GF-D8 (cell line): ENCODE measurements at places on chromosomes 12 and 14.

DNA sequence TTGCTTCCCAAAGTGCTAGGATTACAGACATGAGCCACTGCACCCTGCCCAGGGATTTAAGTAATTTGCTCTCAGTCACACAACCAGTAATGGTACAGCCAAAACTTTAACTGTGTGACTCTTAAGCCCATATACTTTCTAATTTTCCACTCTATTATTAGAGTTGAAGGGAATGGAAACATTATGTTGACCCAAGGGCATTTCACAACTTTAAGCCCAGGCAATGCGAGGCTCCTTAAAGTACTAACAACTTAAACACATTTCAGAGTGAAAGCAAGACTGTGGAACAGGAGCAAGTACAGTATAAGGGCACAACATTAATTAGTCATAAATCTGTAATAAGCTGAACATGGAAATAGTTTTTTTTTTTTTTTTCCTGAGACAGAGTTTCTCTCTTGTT, 39.8 kb downstream of the BAZ1A start:
- DNase-seq = no peak

GRCh38 chr14:72552236-72552635, 341.7 kb downstream of the DPF3 start:
- DNase-seq = no peak

DNA sequence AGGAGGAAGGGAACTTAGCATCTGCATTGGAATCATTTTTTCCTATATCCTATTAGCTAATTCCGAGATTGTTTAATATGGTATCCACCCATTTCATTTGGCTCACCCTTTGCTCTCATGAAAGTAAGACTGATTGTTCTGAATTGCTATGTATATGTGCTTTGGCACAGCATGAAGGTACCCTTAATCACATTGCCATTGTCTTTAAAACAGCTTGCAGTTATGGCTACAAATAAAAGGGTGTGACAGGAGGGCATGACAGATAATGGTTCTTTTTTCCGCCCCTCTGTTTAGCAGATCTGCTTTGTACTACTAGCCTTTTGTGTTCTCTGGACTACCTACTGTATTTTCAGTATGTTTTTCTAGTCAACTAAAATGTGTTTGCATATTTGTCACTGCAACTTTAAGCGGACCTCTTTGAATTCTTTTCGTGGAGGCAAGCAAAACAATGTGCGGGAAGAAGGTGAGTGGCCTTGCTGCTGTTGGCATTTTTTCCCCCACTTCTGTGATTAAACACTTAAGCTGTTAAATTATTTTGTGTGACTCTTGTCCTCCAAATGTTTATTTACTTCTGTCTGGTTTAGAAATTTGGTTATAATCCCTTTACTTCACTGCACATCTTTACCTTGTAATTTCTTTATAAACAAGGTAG, 35.8 kb downstream of the FBXO34 start:
- no peak for DNase-seq

- DNase-seq = no peak
Observed at GRCh38 chr12:88172844-88173407, 30.8 kb downstream of the TMTC3 start.

DNA sequence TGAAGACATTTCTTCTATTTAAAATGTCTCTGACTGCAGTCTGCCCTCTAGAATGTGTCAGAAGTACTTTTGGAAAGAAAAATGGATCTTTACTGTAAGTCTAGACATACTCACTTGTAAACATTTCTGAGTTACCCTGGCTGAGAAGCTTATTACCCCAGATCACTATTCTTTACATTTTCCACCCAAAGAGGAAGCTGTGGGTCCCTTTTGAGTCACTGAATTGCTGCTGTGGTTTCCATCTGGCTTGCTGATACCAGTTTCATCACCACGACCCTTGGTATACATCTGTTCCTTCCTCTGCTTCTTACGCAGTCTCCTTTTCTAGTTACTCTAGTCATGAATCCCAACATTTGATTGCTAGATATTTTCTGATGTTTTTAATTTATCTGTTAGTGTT, 20.2 kb upstream of the CLEC4D start:
- DNase-seq = peak; percentile 70

- no peak for DNase-seq
Observed at GRCh38 chr12:79938843-79939242, 3.9 kb upstream of the PPP1R12A start.

GRCh38 chr12:103012884-103013283, 55.4 kb downstream of the ASCL1 start:
- no peak for DNase-seq

DNA sequence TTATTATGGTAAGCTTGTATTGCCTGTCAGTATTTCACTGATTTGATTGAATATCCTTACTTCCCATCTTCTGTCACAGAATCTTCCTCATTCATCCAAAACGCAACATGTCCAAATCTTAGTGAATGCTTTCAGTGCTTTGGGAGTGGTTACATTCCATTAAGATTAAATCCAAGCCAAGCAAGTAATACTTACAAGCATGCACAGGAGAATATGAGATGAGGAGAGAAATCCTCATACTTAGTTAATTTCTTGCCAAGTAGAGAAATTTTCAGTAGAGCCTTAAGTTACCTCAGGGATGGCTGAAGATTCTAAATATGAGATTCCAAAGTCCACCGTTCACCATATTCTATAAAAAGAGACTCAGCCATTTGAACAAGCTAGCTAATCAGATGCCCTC, 316.0 kb downstream of the RAD51B start:
- DNase-seq = no peak

GRCh38 chr14:24665440-24665991, 31.5 kb upstream of the GZMB start:
- DNase-seq = peak; percentile 47

- DNase-seq = peak; percentile 80
Observed at GRCh38 chr12:1473418-1473817, 121.0 kb downstream of the FBXL14 start.

DNA sequence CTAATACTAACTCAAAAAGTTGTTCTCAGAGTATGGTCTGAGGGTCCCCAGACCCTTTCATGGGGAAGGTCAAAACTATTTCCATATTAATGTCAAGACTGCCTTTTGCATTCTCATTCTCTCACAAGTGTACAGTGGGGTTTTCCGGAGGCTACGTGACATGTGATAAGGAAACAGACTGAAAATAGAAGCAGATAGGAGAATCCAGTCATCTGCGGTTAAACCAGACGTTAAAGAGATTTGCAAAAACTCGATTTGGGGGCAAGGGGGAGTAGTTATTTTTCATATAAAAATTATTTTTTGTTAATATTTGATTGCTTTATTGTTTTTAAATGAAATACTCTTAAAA, 1.0 kb upstream of the NAP1L1 start:
- peak; percentile 12 for DNase-seq

GRCh38 chr12:16927259-16927658, 321.3 kb upstream of the LMO3 start:
- DNase-seq = no peak

DNA sequence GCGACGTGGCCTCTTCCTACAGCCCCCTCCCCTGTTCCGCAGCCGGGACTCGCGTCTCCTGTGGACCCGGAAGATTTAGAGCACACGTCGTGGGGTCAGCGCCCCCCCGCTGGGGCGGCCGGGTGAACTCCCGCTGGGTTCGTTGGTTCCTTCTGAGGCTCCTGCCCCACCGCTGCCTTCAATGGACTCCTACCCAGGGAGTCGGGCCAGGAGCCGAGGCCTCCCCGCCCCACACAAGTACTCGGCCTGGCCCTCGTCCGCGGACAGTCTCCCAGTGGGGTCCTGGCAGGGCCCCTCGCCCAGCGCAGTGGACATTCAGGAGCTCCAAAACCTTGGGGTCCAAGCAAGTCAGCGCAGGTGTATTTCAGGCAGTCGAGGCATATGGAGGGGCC, 1.2 kb downstream of the MMP17 start:
- no peak for DNase-seq

DNA sequence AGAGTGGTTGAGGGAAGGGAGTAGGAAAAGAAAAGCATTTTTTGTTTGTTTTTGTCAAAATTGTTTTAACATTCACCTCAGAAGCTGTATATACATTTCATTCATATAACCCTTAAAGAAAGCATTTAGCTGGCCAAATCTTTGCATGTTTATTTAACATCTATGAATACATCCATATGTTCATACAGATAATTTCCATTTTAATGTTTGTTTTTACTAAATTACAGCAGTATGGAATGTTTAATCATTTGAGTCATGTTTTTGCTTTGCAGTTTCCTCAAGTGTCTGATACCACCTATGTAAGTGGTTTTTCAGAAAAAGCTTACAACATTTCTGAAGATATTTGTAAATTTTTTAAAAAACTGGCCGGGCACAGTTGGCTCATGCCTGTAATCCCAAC, 84.3 kb upstream of the ATF1 start:
- DNase-seq = no peak

GRCh38 chr14:75861161-75861621, 120.6 kb downstream of the TGFB3 start:
- DNase-seq = no peak

- DNase-seq = no peak
Observed at GRCh38 chr14:102929241-102930137, 7.0 kb downstream of the AMN start.

DNA sequence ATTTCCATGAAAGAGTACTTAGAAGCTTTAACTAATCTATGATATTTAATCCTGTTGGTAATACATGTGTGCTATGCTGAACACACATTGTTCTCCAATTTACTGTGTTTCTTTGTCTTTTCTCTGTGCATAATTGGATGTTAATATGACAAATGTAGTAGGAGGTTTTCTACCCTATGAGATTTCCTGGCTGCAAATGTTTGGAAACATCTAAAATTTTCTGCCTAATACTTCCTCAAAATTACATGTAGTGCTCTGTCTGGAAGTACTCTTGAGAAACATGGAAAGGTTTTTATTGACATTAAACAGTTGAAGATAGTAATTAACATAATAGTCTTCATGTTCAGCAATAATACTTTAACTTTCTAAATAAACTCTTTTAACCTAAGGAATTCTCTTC, 213.0 kb downstream of the KITLG start:
- DNase-seq = no peak

DNA sequence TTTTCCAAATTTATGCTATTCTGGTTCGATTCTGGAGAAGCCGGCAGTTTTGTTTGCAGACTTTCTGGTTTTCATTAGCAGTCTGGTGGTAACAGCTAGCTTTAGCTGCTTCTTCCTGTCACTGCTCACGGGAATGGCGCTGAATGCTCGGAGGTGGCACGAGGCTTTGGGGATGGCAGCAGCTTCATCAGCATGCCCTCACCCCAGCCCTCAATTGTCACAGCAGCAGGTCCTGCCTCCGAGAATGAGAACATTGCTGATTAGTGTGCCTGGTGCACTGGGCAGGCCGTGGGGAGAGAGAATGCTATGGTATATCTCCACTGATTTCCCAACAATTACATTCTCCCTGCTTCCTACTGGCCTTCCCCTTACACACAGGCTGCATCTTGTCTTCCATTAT, 73.6 kb downstream of the SAMD4A start:
- DNase-seq = no peak

DNA sequence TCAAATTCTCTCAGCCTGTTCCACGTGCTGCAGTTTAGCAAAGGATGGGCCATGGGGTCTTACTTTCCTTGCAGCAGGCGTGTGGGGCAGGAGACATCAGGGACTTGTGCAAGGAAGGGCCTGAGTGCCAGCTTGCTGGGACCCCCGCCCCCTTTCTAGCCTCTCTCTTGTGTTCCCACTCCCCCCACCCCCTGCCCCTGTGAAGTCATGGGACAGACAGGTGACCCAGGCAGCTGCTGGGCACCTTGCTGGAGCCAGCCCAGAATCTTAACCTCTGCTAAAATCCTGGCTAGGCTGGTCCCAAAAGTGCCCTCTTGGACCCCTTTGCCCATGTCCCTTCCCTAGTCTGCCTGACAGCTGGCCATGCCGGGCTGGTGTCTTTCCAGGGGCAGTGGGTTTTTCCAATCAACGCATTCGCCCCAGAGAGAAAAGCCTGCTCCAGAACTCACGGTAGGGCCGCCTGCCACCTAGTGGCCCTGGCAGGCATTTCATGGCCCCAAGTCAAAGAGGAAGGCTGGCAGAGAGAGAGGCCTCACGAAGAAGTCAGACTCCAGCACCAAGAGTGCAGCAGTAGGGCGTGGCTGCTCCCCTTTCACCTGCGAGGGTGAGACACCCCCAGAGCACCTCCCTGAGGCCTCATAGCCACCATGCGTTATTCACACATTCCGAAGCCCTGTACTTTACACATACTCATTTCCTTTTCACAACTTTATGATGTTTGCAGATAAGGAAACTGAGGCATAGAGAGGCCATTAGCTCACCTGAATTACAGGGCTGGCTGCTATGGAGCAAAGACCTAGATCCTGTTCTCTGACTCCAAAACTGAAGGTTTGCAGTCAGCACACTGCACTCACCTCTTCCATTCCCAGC, 67.4 kb downstream of the LGMN start:
- DNase-seq = peak; percentile 15

GRCh38 chr12:54526812-54527630, 22.4 kb upstream of the PDE1B start:
- no peak for DNase-seq

DNA sequence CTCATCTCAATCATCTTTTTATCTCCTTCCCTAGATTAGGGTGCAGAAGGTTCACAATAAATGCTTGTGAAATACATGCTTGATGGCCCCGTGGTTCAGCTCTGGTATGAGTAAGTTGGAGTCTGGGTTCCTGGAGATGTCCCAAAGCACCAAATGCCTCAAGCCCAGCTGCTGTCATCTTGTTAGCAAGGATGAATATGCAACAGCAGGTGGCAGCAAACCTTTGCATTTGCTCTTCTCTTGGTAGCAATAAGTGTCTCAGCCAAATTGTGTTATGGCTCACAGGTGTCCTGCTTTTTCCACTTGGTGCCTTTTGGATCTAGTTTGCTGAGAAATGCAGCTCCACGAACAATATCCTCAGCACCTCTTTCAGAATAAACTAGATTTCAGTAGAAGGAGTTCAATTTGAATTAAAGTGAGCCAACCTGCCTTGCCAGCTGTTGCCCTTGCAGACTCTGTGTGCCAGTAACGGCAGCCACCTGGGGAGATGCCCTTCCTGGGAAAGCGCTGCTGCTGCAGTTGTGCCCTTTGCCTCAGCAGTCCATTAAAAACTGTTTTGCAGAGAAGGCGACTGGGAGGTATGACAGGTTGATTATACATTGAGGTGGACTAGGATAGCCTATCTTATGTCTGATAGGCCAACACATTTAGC, 417.3 kb downstream of the SNAPC1 start:
- DNase-seq = no peak

DNA sequence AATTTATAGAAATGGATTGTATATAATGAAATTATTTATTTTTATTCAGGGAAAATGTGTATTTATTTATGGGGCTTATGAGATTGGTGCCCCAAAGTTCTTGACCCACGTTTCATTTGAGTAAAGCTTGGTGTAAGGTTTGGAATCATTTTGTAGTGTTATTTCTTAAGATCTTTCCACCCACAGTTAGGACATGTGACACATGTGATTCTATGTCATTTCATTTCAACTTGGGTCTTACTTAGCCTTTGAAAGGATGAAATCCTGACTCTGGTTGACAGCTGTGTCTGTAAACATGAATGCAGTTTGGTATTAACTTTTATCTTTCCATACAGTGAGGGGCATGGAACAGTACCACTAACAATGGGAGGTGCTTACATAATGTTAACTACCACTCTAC, 51.7 kb downstream of the FLRT2 start:
- DNase-seq = no peak

DNA sequence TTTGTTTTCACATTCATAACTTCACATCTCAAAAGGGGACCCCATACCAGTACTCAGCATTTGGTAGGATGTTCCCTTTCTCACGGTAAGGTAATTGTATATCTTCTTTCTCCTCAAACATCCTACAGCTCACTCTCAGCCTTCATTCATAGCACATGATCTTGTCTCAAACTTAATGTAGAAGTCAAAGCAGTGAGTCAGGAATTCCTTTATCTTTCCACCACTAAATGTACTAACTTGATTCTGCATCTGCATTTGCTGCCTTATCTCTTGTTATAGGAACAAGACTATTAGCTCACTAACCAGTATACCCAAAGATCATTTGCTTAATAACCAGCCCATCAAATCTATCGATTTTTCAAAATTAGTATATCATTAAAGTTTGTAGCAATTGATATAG, 22.9 kb downstream of the CPSF2 start:
- DNase-seq = no peak
